Forelimb muscle (tissue), 1 donor: ENCODE measurements at places on chromosomes 7 and 10.

DNA sequence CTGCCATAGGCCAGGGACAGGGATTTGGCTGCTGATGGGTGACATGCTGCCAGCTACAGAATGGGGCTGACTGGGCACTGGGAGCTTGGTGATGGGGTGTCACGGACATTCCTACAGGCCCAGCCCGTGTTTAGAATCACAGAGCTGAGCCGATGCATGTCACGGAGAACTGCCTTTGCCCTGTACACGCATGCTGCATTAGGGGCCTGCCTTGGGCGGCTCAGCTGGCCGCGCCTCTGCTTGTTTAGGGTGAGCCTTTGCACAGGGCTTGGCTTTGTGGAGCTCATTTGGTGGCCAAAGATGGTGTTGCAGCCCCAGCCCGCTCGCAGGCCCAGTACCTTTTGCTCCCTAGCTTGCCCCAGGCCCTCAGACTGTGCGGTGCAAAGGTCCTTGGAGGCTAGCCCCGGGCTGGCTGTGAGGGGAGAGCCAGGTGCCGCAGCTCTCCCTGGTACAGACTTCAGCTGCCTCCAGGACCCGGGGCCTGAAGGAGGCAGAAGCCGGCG, 108.4 kb upstream of the BTBD16 start:
- no peak for DNase-seq

DNA sequence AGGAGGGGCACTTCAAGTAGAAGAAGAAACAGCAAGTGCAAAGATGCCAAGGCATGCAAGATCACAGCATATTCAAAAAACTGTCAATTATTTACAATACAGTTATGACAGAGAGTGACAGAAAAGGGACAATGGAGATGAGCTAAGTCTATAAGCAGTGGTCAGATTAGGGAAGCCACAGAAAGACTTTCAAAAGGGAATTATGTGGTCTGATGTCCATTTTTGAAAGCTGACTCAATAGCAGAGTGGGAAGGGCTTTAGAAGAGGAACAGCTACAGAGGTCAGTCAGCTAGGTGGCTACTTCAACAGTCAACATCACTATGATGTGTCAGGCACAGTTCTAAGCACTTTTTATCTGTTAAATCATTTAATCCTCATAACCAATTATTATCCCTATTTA, 45.2 kb upstream of the SPOCK2 start:
- DNase-seq: no peak

DNA sequence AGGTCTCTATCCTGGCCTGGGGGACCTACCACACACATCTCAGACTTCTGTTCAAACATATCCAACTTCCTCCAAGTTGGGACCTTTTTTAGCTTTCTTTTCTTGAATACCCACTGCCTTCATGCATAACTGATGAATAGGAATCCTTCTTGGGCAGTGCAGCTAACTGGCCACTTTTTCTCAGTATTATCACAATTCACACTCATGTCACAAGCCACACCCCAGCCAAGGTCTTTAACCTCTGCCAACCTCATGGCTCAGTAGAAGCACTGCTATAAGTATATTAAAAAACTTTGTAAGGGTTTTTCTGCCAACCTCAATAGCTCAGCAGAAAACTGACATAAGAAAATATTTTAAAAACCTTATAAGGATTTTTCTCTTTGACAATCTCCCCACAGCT, 44.5 kb downstream of the HHEX start:
- DNase-seq: no peak

- DNase-seq: no peak
Measured at GRCh38 chr7:86013662-86014061, 630.0 kb upstream of the GRM3 start.

- no peak for DNase-seq
Measured at GRCh38 chr7:123440101-123440548, 94.3 kb downstream of the IQUB start.

DNA sequence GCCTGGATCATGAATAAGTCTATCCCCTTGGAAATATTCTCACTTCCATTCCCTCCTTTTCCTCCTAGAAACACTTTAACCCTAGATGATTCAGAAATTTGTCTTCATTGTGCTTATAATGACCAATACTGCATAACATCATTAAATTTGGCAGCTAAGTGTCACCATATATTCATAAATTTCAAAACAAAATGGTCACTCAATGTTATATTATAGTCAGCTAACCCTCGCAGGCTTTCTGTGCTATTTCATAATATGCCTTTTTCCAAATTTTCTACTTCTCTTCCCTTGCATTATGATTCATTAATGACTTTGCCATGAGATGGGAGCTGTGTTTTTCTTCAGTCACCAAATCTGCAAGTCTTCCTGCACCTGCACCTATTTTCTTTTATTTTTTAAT, 308.3 kb upstream of the AKR1E2 start:
- DNase-seq: no peak

- no peak for DNase-seq
Measured at GRCh38 chr10:122525788-122526187, 34.8 kb upstream of the DMBT1 start.

GRCh38 chr10:17831341-17831740, 22.2 kb downstream of the MRC1 start:
- no peak for DNase-seq

DNA sequence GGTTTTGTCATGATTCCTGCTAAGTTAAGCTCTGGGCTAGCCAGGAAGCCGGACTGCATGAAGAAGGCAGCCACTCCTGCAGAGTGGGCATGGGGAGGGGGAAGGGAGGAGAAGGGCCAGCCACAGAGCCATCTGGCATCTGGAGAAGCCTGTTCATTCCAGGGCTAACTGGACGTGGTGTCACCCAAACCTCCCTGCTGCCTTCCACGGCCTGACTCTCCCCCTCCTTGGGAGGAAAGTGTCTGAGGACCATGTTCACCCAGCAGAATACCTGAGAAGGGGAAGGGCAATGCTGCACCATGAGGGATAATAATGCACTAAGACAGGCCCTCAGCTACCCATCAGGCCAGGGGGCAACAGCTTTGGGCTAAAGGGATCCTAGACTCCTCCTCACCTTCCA, 15.4 kb downstream of the AQP1 start:
- no peak for DNase-seq

- no peak for DNase-seq
Measured at GRCh38 chr7:1966631-1967200, 266.0 kb downstream of the MAD1L1 start.

GRCh38 chr10:124472071-124472470, 10.4 kb downstream of the LHPP start:
- DNase-seq: no peak

GRCh38 chr7:121753944-121754343, 119.0 kb upstream of the PTPRZ1 start:
- no peak for DNase-seq

DNA sequence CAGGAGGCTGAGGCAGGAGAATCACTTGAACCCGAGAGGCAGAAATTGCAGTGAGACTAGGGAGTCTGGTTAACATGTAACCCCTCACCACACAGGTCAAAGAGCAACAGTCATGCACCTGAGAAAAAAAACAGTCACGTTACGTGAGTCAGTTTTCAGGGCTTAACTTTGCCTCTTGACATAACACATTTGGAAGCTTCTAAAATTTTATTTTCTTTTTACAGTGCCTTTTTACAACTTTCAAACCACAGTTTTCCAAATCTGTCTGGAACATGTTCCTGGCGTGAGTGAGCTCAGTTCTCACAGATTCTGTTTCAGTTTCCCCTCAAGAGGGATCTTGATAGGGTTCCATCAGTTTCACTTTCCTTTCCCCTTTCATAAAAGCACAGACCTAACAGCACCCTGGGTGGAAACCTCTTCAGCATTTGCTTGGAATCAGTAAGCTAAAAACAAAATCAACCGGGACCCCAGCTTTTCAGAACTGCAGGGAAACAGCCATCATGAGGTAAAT, 4.4 kb downstream of the IFIT3 start:
- DNase-seq: peak; percentile 86

GRCh38 chr10:119135513-119135881, 30.0 kb downstream of the SFXN4 start:
- DNase-seq: no peak

DNA sequence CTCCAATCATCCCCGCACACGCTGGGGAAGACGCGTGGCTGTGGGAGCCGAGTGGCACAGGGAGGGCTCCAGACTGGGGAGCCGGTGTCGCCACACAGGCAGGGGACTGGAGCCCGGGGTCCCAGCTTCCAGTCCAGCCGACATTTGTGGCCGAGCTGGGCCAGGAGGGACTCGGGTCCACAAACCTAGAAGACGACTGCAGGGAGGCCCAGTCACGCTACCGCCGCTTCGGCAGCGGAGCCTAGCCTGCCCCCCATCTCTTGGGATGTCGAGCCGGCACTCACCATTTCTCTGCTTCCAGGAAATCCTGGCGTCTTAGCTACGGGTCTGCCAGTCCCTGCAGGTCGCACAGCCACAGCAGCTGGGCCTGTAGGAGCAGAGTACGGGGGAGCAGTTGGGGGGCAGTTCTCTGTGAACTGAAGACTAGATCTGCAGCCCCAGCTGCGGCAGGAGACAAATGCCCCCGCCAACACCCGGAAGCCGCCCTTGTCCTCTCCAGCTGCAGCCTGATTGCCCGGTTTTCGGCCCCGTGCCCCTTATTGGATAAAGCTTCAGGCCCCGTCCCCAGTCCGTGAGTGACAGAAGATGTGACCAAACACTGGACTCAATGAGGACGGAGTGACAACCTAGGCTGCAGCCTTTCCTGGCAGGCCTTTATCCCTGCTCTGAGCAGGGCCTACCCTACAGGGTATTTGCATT, 270.7 kb downstream of the ZNF33B start:
- DNase-seq: peak; percentile 36

DNA sequence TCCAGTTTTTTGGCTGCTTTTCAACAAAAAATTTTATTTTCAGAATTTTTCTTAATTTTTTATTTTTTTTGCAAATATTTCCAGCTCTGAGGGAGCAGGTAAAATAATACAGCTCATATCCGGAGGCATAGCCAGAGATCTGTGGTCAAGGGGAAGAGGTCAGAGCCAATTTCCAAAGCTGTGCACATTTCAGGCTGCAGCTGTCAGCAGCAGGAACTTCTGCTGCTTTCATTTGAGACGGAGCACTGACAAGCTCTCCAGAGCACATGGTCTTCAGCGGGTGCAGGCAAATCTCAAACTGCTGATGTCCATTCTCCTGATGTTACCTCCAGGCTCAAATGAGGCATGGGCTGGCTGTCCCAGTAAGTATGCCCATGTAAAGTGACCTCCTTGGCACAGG, 31.1 kb downstream of the SLC26A4 start:
- no peak for DNase-seq

DNA sequence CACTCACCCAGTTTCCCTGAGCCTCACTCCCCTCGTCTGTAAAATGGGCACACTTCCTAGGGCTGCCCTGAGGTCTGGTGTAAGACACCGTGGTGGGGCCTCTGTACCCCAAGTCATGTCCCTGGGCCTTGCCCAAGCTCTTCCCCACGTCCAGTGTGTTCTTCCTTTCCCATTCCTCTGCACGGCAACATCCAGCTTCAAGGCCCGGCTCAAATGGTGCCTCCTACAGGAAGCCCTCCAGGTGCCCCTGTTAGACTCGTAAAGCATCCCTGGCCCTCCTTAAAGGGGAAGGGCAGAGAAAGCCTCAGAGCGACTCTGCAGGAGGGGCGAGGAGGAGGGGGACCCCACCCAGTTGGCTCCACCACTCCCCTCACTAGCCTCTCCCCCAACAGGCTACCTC, 8.6 kb downstream of the SLC29A4 start:
- no peak for DNase-seq

GRCh38 chr10:100340948-100341847, 5.8 kb upstream of the SCD start:
- DNase-seq: no peak

- DNase-seq: no peak
Measured at GRCh38 chr7:129801882-129802281, 150.9 kb downstream of the UBE2H start.

GRCh38 chr10:102997998-102998397, 79.9 kb downstream of the CNNM2 start:
- no peak for DNase-seq

DNA sequence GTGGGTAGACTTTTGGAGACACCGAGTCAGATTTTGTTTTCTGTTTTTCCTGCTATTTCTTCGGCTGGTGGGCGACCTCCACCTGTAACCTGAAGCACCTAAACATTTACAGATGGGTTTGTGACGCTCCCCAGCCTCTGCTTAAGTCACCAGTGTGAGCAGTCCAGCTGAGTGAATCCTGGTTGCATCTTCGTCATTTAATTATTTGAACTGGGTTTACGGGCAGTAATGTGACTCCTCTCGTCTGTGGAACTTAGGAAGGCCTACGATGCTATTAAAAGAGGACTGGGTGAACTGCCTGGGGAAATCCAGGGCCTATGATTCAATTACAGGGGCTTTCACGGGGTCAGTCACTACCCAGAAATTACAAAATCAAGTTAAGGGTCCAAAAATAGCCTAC, 52.5 kb downstream of the WNT2 start:
- DNase-seq: no peak

DNA sequence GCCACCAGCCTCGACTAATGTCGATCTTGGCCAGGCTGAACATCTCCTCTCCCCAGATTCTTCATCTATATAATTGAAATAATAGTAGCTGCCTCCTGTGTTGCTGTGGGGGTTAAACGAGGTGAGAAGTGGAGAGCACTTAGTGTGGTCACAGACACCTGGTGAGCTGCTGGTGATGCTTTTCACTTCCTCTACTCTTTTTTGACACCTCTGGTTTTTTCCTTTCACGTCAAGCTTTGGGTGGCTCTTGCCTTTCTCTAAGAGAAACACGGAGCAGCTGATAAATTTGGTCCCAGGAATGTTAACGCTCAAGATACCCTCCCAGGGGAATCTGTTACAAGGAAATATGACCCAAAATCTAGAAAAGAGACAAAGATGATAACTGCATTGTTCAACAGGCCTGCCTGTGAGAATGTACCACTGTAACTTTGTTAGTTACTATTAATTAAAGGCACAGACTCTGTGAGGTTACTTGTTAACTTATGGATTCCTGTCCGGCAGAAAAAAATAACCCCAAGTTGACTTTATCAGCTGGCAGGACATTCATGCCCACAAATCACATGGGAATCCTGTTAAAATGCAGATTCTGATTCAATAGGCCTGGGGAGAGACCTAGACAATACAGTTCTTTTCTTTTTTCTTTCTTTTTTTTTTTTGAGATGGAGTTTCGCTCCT, 9.5 kb upstream of the NPFFR1 start:
- DNase-seq: no peak

GRCh38 chr7:42843205-42843800, 68.6 kb downstream of the C7orf25 start:
- no peak for DNase-seq
